ENCODE measurements at places on chromosomes 5 and 9.

DNA sequence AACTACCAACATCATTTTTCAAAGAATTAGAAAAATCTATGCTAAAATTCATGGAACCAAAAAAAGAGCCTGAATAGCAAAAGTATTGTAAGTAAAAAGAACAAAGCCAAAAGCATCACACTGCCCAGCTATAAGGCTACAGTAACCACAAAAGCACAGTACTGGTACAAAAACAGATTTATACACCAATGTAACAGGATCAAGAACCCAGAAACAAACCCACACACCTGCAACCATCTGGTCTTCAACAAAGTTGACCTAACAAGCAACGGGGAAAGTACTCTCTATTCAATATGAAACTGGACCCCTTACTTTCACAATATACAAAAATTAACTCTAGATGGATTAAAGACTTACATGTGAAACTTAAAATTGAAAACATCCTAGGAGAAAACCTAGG lies 94.2 kb upstream of the TARS1 start:
- no peak for DNase-seq

- DNase-seq: peak; percentile 15
Observed at GRCh38 chr5:153358315-153358976, 132.0 kb upstream of the GRIA1 start.

DNA sequence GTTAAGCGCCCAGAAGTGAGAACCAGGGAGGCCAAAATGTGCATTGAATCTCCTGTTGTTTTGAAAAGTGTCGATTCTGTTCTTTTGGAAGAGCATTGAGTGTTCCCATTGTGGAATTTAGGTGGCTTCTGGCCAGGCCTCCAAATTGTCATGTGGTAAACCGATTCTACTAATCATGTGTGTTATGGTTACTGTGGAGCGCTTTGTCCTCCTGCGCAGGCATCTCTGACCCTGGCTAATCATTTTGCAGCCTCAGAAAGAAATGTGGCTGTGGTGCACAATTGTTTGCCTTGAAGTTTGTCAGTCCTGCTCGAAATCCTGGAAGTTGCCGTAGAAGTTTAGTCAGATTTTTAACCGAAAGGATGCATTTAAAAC lies 121.3 kb downstream of the RASGRF2 start:
- DNase-seq: no peak

DNA sequence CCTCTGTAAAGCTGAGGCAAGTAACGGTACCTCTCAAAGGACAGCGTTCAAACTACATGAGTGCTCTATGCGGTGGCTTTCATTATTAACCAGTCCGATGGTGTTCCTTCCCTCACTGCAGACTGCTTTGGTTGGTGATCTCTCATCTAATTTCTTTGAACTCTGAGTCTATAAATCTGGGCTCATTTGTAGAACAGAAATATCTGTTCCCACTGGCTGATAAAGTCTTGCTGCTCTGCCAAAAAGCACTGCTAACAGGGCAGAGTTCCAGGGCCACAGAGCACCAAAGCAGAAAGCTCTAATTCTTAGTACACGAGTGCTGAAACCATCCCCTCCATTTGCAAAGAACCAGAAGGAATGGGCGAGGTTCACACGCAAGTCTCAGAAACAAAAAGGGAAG lies 81.9 kb downstream of the MED27 start:
- no peak for DNase-seq

DNA sequence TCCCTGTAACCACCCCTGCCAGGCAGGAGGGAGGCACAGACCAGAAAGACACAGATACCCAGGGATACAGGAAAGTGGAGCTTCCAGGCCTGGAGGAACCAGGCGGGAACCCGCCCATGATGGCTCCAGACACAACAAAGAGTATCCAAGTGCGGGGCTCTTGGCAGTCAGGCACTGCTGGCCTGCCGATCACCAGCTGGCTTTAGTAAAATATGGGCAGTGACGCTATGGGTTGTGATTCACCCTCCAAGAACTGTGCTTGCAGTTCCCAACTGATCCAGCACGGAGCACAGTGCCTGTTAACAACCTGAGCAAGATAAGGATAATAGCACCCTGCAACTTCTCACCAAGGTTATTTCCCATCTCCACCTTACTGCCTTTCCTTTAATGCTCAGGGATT lies 463.3 kb downstream of the IRX1 start:
- DNase-seq: no peak

GRCh38 chr5:132179405-132179804 lies 48.2 kb downstream of the P4HA2 start:
- no peak for DNase-seq

GRCh38 chr5:143635888-143636287 lies 176.1 kb upstream of the HMHB1 start:
- DNase-seq: no peak

- DNase-seq: no peak
Observed at GRCh38 chr9:120187758-120188157, 392.2 kb downstream of the CDK5RAP2 start.

DNA sequence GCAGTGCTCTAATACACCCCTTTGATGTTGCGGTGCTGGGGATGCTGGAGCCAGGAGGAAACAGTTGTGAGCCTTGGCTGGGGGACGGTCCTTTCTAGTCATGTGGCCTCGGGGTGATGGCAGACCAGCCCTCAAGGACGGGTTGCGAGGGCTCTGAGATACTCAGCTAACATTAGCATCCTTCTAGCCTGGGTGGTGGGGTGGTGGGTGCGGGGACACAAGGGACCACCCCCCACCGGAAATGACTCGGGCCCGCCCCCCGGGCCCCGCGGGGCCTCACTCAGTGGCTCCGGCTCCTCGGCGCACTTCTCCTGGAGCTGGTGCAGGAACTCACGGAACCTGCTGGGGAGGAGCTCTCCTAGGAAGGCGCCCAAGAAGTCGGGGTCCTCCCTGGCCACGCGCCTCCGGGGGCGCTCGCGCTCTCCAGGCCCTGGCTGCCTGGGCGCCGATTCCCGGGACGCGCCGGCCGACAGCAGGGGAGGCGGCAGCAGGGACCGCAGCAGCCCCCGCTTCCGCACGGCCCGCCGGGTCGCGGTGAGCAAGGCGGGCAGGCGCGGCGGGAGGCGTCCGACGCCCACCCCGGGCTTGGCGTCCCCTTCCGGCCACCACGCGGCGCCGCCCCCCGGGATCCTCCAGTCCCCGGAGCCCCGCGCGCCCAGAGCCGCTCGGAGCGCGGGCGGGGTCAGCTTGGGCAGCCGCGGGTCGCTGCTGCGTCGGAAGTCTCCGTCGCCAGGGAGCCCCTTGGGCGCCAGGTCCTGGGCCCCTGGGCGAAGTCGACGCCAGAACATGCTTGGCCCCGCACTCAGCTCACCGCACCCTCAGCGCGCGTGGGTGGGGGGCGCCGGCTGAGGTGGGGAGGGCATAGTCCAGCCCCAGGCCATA lies 873 bp downstream of the C9orf50 start:
- no peak for DNase-seq

DNA sequence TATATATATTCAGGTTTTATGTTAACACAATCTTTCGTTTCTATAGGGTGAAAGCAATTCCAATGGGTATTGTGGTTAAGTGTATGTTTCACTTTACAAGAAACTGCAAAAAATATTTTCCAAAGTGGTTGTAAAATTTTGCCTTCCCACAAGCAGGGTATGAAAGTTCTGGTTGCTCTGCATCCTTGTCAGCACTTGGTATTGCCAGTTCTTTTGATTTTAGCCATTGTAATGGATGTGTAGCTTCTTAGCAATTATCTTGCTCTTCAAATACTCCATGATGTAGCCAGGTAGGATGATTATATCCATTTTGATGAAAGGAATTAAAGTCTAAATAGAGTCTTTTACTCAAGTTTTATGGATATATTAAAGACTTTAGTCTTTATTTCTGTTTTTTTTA lies 9.1 kb upstream of the ADAM19 start:
- no peak for DNase-seq

DNA sequence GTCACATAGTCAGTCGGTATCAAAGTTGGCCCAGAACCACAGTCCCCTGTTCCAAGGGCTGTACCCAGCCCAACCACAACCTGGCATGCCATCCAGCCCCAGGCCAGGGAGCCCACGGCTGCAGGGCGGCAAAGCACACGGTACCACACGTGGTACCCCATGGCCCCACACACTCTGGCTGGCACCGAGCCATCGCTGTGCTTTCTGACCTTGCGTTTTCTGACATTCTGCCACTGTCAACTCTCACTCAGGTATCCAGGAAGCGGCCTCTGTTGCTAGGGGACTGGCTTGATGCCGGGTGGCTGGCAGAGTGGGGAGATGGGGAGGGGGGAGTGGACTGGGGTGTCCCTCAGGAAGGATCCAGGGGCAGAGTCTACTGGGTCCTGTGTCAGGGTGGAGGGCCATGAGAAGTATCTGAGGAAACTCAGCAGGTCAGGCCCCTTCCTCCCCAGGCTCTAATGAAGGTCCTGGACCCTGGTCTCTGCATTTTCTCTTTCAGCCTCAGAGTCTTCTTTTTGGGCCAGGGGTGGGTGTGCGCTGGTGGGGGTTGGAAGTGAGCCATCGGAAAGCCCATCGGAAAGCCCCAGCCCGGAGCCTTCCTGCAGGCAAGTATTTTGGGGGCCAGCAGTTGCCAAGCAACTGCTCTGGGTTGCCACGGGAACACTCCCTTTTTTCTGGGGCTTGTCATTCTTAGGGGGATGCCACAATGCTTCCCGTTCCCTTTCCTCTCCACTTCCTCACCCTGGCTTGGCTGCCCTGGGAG lies 21.0 kb upstream of the RALGDS start:
- DNase-seq: no peak

DNA sequence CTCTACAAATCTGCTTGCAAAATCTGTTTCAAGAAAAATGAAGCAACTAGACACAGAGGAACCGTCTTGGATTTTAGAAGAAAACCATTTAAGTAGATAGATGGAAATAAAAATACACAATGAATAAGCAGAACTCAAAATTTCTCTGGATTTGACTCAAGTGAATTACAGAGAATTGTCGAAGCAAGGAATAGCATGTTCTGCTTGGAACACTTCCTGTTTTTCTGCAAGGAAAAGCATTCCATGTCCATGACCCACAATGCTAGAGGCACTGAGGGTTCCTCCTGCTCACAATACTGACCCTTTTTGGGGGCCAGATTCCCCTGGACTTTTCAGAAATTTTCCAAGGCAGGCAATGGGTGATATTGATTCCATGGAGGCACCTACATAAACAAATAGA lies 29.8 kb downstream of the PRUNE2 start:
- no peak for DNase-seq

DNA sequence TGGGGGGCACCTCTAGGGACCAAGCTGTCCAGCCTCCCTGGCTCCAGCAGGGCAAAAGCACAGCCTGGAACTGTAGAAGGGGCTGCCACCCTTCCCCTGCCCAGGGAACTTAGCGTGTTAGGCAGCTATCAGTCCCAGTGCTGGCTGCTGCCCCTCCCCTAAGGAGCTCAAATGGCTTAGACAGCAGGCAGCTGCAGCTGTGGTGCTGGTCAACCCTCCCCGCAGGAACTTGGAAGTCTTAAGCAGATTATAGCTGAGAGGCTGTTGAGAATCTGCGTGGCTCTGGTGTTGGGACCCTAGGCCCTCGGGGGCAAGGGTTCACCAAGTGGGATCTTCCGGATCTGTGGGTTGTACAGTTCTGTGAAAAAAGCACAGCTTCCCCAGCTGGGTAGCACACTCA lies 536.5 kb upstream of the CDH10 start:
- no peak for DNase-seq

DNA sequence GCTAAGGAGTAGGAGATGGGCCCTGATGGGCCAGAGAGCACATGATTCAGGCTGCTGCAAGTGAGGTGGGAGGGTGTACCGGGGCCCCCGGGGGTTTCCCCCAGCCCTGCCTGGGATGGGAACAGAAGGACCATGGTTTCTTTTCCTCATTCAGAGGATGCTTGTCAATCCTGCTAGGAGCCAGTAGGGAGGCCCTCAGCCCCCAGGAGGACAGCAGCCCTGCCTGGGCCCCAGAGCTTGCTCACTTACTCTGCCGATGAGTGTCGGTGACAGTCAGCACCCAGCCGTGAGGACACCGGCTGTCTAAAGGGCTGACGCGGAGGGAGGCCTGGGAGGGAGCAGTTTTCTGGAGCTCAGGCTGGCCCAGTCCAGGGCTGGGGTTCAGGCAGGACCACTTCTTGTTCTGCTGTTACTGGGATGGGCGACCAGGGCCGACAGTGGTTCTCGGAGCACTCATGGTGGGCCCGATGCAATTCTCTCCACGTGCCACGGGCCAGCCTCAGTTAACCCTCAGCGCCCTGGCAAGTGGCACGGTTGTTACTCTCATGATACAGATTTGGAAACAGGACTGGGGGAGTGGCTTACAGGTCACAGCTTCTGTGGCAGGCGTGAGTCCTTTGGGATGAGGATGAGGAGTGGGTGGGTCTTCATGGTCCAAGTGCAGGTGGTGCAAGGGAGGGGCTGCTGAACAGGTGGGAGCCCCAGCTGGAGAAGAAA lies 1.8 kb downstream of the ARRDC1 start:
- DNase-seq: no peak

GRCh38 chr5:95939465-95939864 lies 22.2 kb downstream of the ELL2 start:
- no peak for DNase-seq

- DNase-seq: no peak
Observed at GRCh38 chr5:54676481-54677340, 159.2 kb downstream of the SNX18 start.

GRCh38 chr9:109499631-109500410 lies 1.7 kb upstream of the PTPN3 start:
- DNase-seq: no peak

DNA sequence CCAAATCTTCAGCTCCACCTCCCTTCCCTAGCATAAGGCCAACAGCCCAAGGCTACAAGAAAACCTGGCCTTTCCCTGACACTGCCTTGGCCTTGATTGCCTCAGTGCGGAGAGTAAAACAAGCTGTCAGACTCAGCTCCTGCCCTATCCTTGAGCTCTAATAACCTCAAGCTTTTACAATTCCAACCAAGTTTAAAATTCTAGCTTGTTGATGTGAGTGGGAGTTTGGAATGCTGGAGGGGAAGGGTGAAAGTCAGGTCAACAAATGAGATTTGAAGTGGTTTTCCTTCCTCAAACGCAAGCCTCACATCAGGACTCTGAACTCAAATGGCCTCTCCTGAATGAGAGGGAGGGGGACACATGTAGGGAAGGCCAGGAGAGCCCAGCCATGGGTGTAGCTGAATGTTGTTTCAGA lies 197.0 kb upstream of the VLDLR start:
- no peak for DNase-seq

DNA sequence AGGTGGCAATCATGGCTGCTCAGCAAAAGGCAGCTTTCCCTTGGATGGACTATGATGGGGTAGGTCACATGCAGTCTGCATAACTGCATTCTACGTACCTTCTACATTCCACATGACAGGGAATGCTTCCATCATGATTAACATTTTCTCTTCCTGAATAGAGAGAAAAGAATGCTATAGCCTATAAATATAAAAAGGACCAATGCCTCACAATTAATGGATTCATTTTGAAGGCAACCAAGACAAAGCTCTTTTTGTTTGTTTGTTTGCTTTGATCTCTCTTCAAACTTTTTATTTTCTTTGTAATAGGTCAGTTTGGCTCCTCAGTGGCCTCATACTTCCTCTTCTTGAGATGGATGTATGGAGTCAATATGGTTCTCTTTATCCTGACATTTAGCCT lies 201.3 kb downstream of the ALDH1A1 start:
- no peak for DNase-seq

- DNase-seq: no peak
Observed at GRCh38 chr5:36403632-36404311, 102.1 kb upstream of the RANBP3L start.

Data from GM12878 (cell line).